ENCODE measurements at places on chromosomes 12 and 14.

- no peak for DNase-seq
Measured at GRCh38 chr14:66228267-66228970, 257.8 kb upstream of the CCDC196 start.

GRCh38 chr12:69517406-69517805 is 47.2 kb downstream of the FRS2 start:
- DNase-seq, result no peak

GRCh38 chr12:46410495-46410894 is 37.9 kb upstream of the SLC38A2 start:
- DNase-seq, result no peak

DNA sequence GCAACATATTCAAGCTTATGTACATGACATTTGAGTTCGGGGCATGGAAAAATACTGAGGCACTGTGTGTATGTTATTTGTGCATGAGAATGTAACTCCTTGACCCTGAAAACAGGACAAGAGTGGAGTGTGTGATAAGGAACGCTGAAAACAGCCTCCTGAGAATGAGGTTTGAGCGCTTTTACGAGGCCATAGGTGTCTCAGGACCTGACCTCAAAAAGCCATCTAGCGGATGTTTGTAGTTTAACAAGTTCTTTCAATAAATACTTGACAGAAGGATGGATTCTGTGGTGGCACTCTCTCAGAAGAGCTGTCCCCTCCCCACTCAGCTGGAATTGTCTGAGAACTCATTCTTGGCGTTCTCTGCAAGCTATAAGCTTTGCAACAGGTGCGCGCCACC is 350.5 kb upstream of the TMTC1 start:
- no peak for DNase-seq
